ENCODE measurements at places on chromosomes 16 and 17.

DNA sequence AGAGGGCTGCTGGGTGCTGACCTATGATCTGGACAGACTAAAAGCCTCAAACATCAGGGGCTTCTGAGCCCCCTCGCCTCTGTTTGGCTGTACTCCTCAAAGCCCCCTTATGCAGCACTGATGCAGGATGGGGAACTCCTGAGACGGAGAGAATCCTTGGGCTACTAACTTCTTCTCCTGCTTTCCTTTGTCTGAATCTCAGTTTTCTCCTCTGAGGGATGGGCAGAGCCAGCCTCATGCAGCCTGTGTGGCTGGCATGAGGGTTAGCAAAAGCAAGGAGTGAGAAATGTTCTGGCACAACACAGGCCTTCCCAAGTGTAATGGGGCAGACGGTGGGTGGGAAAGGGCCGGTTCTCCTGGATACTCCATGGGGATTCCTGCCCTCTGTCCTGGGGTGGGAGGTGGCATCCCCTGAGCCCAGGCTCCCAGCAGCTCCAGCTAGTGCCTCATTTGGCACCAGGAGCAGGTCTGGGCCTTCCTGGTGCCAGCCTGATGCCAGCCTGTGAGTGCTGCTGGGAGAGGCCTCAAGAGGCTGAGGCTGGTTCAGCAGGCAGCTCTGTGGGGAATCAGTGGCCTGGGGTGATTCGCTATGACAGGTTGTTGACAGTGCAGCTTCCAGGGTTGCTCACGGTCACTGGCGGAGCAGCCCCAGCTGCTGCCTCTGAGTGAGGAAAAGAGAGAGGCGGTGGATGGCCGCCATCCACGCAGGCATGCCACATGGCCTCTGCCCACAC, 4.0 kb upstream of the BRD7 start:
- DNase-seq = no peak

GRCh38 chr16:88064011-88064888, 113.0 kb downstream of the BANP start:
- no peak for DNase-seq

GRCh38 chr16:10578474-10579316, 1.7 kb downstream of the EMP2 start:
- no peak for DNase-seq

- peak; percentile 15 for DNase-seq
Observed at GRCh38 chr17:2795441-2796163, 636 bp upstream of the RAP1GAP2 start.

DNA sequence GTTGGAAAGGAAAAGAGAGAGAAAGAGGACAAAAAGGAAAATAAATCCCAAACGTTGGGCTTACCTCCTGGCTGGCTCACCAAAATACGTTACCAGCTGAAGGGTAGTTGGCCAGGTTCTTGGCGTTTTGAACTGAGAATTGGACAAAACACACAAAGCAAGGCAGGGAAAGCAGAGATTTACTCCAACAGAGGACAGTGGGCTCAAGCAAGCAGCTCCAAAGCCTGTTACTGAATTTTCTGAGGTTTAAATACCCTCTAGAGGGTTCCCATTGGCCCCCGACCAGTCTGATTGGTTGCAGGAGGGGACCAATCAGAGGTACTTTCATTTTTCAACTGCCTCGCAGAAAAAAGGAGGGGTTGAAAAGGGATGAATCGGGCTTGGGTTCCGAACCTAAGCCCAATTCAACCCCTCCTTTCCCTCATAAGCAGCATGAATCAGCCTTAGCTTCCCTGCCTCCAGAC, 55.6 kb upstream of the ALOX12 start:
- DNase-seq = no peak

Measured in thymus (tissue), 14 donors.